ENCODE measurements at places on chromosomes 4 and X. TPM values are rescaled to one million over a fixed set of nuclear protein-coding genes. Genes with fewer than 3 reads are reported as not detected.

FGG gene
- 1,531 TPM for total RNA-seq

SPARCL1 gene
- 45.4 TPM for total RNA-seq

FGFR3 gene
- 82.0 TPM for total RNA-seq

DSPP gene
- total RNA-seq = not detected

TEX13C gene
- total RNA-seq = not detected

PNCK gene
- total RNA-seq = 2.8 TPM

TCEAL3 gene
- 28.7 TPM for total RNA-seq

SLC39A8 gene
- 22.3 TPM for total RNA-seq

FGF13 gene
- total RNA-seq = 12.5 TPM

OTC gene
- 33.2 TPM for total RNA-seq

XPNPEP2 gene
- 21.9 TPM for total RNA-seq

NDP gene
- total RNA-seq = 16.1 TPM

GRCh38 chr4:112112590-112113170 is 32.6 kb upstream of the FAM241A start:
- no peak for DNase-seq

- no peak for DNase-seq
These were observed 185.6 kb downstream of the ADAMTS3 start for GRCh38 chr4:72383439-72383838.

DNA sequence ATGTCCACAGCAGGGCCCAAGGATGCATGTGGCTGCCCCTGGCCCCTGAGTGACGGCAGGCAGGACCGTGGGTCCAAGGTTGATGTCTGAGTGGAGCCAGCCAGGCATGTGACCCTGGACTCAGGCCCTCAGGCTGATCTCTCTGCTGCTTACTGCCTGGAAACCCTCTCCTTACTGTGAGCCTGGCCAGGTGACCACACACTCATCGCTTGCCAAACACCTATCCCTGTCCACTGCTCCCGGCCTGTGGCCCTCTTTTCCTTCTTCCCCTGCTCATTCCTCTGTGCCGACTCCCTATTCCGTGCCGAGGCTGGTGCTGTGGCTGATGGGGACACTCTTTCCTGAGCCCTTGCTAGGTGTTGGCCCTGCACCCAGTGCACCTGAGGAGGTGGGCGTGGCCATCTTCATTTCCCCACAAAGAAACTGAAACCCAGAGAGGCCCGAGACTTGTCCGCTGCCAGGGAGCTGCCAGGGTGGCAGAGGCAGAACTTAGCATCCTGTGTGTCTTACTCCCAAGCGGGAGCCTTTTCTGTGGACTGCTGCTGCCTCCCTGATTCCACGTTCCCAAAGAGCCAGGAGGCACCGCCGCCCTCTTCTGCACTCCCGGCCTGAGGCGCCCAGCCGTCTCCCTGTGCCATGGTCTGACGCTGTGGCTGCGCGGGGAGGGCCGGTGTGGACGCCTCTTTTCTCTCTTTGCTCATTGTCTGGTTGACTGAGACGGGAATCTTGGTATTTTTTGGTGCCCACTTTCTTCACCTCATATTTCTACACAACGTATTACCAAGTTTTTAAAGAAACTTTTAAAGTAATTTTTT is 11.2 kb upstream of the RNF4 start:
- no peak for DNase-seq

GRCh38 chr4:89157488-89158024 is 46.2 kb downstream of the TIGD2 start:
- DNase-seq = no peak

GRCh38 chrX:65750674-65751469 is 83.4 kb downstream of the MSN start:
- no peak for DNase-seq

DNA sequence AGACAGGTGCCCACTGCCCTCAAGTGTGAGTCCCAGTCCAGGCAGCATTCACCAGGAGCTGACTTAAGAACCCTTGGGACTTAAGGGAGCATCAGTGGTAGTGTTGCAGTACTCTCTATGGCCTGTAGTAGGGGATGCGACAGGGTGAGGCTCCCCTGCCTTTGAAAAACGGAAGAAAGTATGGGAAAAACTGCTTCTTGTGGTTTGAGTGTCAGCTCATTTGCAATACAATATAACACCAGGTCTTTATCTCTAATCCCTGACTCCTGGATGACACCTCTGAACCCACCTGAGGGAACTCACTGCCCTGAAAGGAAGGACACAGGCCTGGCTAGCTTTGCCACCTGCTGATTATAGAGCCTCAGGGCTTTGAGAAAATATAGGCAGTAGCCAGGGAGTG is 176.0 kb downstream of the SMARCA1 start:
- no peak for DNase-seq

DNA sequence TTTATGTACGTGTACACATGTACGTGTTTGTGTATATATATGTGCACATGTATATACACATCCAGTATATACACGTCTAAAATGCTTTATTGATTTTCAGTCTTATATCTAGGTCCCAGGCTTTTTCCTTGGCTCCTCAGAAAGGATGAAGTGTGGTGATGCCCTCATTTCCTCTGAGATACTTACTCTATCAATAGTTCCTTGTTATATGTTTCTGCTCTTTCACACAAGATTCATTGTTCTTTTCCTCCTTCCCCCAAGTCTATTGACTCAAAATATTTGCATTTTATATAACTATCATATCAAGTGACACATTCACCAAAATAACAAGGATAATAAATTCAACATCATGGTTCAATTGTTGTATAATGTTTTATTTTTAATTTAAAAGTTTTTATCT is 359.2 kb downstream of the EPHA5 start:
- DNase-seq = no peak

DNA sequence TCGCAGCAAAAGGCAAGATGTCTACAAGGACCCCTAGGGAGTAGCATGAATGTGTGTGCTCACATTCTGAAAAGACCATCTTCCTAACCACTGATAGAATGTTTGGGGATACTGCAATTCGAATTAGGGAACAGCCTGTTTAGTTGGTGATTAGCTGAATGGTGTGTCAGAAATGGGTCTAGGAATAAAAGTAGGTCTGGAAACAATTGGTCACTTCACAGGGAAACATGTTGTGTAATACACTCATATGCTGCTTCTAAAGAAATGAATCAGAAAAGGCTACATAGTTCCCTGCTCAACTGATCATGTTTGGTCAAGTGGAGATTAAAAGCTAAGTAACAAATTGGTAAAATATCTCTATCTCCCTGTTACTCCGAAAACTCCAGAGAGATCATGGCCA is 2362.4 kb upstream of the TENM3 start:
- no peak for DNase-seq

DNA sequence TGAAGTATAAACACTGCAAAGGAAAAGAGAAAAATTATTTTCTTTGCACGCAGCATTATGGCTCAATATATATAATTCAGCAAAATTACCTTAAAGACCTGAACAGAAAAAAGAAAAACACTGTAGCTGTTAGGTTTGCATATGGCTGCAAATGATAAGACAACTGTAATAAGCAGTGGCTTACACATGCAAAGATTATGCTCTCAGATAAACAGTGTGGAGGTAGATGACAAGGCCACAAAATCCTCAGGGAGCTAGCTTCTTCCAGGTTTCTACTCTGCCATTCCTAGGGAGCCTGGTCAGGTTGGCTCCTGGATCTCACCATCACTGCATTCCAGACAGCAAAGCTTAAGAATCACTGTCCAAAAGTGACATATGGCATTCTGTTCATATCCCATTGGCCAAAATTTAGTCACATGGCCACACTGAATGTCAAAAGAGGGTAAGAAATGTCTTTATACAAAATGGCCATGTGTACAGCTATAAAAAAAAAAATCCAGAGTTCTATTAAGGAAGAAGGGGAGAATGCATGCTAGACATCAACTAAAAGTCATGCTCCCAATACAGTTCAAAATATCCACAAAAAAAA is 195.2 kb upstream of the SLC7A11 start:
- DNase-seq = no peak

DNA sequence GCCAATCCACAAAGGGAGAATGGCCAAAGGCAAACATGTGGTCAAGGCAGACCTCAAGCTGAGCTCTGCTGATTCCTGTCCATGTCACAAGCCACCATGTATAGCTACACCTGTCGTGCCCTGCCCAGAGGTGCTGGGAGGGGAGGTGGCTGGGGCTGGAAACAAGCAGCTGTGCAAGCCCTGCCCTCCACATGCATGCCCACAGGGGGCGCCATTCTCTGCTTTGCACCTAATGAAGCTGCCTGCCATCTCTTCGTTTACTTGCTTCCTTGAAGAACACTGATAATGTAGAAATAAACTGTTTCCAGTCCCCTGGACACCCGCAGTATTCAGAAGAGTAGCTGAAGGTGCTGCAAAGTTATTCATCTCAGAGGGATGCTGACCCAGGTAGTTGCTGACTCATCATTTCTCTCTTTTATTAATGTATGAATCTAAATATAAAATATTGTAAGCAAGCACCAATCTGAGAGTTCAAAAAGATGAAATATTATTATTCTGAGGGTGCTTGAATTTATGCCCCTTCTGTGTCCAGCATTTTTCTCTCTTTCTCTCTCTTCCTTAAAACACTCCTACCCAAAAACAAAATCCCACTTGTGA is 278.6 kb downstream of the ADGRA3 start:
- DNase-seq = peak; percentile 69

GRCh38 chr4:167234316-167234881 is at the start of gene SPOCK3:
SPOCK3 (minus strand) TSS chr4:167234494.
- DNase-seq = peak; percentile 70

- DNase-seq = no peak
These were observed 38.1 kb upstream of the SPANXD start for GRCh38 chrX:141736656-141737055.

DNA sequence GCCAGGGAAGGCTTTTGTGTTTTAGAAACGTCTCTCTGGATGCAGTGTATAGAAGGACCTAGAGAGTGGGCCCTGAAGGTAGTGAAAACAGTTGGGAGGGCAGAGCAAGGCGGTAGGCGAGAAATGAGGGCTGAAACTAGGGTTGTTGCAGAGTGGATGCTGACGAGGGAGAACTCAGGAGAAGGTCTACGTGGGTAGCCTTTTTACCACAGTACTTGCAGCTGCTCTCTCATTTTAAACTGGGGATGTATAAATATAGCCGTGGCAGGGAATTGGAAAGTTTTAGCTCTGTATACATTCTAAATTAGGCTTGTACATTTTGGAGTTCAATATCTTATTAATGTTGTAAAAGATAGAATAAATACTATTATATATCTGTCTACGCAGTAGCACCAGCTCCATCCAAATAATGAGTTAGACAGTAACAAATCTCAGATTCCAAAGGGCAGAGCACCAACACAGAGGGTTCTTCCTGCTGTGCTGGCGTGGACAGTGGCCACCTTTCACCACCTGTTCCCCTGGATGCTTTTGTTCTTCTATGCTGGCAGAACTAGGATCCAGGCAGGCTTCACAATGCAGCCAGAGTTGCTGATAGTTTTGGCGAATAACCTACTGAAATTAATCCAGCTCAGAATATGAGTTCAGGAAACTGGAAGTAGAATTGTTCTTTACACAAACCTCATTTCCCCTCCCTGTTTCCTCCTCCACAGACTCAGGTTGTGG is 31.7 kb downstream of the CCNG2 start:
- DNase-seq = no peak

GRCh38 chr4:30757357-30757756 is 37.2 kb downstream of the PCDH7 start:
- DNase-seq = peak; percentile 62

DNA sequence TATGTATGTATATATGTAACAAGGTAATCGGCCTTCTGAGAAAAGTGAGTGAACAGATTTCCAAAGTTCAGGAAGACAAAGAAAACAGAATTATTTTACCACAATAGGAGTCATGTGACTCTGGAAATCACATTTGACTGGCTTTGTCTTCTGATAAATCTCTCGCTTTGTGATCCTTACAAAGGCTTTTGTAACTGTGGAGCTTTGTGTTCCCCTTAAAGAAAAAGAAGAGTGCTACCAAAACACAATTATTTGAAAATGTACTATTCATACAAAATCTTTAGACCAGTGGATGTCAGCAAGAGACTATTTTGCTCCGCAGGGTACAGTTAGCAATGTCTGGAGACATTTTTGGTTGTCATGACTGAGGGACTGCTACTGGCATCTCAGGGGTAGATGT is 238.8 kb downstream of the LDB2 start:
- DNase-seq = no peak

DNA sequence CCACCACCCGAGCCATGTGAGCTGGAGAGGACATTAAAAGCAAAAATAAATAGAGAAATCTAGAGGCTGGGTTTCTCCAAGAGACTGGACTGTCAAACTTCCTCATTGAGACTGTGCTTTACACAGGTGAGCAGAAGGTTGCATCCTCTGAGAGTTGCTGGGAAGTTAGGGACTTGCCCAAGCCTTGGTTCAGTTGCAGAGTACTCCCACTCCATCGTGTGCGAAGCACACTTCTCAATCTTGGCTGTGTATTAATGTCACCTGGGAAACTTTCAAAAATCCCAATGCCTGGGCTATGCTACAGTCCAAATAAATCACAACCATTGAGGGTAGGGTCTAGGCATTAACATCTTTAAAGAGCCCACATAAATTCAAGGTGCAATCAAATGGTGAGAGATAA is 89.2 kb downstream of the ZNF330 start:
- no peak for DNase-seq

GRCh38 chr4:111040904-111041303 is 418.0 kb upstream of the PITX2 start:
- no peak for DNase-seq

DNA sequence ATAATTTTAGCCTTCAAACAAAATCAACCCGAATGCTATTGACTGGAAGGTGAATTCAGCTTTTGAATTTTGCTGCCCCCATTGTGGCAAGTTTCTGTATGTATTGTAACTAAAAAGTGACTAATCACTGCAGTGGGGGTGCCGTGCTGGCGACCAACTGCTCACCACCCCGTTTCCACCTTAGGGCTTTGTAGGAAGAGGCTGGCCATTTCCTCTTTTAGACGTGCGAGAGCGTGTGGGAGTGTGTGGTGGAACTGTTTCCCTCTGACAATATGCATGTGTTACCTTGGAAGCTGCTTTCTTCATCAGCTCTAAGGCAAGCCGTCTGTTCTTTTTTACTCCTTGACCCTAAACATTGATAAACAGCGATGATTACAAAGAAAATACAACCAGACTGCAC is 78.8 kb downstream of the SEL1L3 start:
- DNase-seq = no peak

- DNase-seq = peak; percentile 11
These were observed 58.0 kb downstream of the SPCS3 start for GRCh38 chr4:176377780-176378179.

- DNase-seq = no peak
These were observed 578 bp downstream of the APOOL start for GRCh38 chrX:85004255-85004654.

Measured in hepatocyte (in vitro differentiated cells).